T47D (cell line): ENCODE measurements at places on chromosomes 2 and 18.
A peak's percentile ranks its signal among the peaks of the same experiment; 100 is the strongest.

GRCh38 chr2:147636886-147637285 is 207.9 kb upstream of the ACVR2A start:
- no peak for DNase-seq

- DNase-seq, result no peak
Measured at GRCh38 chr2:113260991-113261390, 17.7 kb downstream of the PAX8 start.

DNA sequence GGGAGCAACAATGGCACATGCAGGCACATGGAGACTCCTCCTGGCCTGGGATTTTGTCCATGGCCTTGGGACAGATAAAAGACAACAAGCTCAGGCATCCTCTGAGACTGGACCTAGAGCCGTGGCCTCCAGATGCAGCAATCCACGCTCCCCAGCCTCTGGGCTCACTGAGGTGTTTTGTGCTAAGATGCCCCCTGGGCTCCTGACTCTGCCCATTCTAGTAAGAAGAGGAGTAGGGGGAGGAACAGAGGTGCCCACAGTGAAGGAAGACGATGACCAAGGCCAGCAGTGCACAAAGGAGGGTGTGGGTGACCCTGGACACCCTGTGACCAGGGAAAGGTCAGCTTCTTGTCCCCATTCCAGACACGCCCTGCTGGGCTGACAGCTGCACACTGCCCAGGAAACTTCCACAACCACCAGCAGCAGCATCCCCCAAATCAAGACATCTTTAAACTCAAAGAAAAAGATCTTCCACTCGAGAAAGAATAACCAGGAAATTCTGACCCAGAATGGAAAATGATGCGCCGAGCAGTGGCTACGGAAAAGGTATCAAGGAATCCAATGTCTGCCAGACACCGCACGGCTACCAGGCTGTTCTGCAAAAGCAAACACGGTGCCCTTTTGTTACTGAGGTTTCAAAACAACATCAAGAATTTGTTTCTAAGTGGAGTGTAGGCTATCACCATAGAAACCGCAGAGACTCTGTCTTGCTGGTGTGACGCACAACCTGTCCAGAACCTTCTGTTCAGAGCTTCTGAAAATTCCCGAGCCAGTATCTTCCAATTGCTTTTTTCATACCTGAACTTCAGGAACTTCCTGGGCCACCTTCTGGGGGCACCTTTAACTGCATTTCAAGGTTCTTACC is 65.5 kb downstream of the ZNF516 start:
- no peak for DNase-seq

DNA sequence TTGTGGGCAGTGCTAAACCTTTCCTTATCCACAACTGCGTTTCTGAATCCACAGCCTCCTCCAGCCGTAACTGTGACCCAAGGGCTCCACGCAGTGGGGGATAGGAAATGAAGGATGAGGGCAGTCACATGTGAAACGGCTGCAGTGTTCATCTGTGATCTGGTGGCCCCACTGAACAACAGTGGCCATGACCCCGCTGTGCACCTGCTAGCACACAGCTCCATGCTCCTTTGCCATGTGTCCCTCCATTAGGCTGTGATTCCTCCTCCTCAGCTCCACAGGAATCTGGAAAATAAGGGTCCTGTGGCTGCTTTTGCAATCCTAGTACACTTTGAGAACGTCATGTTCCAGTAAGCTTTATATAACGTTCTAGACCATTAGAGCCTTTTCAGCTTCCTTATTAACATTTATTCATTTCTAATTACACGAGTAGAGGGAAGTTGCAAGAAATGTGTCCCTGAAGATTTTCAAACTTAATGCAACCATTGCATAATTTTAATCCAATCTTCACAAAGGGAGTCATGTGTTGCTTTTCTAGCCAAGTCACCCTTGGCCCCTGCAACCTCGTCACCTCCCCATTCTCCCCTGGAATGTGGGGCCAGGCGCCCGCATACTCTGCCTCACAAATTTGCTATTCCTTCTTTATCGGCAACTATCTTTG is 7.1 kb upstream of the NAPG start:
- DNase-seq, result no peak

GRCh38 chr2:45177870-45178269 is 168.6 kb upstream of the SIX2 start:
- DNase-seq, result no peak

GRCh38 chr2:9400268-9401058 is 22.9 kb downstream of the ITGB1BP1 start:
- peak; percentile 4 for DNase-seq

GRCh38 chr2:24926602-24927252 is 6.7 kb upstream of the ADCY3 start:
- no peak for DNase-seq

DNA sequence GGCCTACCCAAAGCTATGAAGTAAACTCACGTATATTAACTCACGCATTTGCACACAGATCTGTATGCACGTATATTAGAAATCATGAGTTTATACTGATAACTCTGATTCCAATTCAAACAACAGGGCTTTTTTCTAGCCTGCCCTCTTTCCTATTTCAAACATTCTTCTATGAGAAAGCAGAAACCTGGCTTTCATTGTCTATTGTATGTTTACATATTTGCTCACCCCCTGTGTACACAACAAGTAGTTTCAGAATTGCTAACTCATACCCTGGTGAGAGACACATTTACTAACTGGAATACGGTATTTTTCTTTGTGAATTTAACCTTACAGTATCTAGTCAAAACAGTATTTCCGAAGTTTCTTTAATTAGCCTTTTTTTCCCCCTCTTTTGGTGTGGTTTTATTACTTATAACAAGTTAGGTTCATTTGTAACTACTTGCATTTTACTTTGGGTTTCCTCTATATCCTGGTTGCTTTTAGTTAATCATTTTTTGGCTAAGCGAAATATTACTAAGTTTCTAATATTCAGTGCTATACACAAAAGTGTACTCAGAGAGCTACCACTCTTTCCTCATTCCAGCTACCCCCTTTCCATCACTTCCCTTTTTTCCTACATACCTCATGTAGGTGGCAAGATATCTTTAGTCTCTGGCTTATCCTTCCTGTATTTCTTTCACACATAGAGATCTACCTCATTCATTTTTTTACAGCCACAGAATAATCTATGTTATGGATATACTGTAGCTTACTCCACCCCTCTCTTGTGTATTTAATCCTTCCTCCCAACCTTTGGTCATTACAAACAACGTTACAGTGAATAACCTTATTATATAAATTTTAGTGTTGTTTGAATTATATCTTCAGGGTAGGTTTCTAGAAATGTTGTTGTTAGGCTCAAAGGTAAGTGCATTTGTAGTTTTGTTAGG is 112.7 kb upstream of the BCL2L11 start:
- DNase-seq, result no peak

DNA sequence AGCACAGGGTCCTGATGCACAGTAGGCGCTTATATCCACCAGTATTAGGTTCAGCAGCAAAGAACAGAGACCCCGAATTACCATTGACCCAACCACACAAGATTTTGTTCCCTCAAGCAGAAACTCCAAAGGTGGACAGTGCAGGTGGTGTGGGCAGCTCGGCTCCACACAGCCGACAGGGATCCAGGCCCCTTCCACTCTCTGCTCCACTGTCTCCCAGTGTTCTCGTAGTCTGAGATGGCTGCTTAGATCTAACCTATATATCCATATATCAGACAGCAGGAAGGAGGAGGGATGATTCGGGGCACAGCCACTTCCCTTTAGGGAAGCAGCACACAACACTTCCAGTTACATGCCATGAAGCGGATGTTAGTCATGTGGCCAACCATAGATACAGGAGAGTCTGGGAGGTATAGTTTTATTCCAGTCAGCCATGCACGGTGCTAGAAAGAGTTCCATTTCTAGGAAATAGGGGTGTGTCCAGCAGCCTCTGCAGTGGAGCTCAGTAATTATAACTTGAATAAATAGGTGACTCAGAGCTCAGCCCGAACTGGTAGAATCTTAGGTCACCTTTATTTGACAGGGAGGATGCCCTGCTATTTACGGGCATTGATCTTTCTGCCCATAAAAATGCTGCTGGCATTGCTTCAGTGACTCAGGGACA is 158.9 kb downstream of the TWIST2 start:
- no peak for DNase-seq
